ENCODE measurements at places on chromosomes 16 and 17.

DNA sequence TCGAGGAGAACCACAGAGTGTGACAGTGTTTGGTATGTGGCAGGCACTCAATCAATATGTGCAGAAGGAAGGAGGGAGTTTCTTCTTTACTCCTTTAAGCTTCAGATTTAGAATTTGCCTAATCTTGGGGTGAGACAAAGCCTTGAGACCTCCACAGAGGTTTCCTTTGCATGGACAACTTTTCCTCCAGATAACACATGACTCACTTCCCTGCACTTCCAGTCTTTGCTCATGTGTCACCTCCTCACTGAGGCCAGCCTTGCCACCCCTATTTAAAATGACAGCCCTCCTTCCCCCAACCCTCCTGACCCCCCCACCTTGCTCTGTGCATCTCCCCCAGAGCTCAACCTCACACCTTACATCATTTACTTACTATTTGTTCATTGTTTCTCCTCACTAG is 17.4 kb upstream of the NOS2 start:
- DNase-seq = no peak

DNA sequence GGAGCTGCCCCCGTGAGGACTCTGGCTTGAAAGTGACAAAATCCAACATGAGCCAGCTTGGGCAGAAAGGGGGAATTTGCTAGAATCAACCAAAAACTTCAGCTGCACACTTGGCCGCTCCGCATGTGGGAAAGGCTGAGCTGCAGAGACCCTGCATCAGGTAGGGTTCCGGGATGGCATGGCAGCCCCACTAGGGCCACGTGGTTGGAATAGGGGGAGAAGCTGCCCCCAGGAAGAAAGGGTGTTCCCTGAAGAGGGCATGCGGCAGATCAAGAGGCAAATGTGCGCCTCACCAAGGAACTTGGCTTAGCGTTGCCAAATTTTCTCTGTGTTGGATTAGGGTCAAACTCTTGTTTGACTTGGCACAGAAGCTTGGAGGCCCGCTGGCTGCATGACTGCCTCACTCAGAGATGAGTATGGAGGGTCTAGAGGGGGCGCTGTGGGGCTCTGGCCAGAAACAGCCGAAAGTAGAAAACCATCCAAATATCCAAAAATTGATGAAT is 29.2 kb upstream of the WFIKKN2 start:
- DNase-seq = no peak

GRCh38 chr16:70399381-70399780 is 39.5 kb downstream of the ST3GAL2 start:
- no peak for DNase-seq

GRCh38 chr17:59366040-59366757 is 34.7 kb downstream of the YPEL2 start:
- DNase-seq = no peak

- DNase-seq = no peak
Observed at GRCh38 chr16:7167626-7168025, 165.0 kb upstream of the RBFOX1 start.

GRCh38 chr16:24908716-24909115 is 63.0 kb downstream of the SLC5A11 start:
- DNase-seq = no peak

DNA sequence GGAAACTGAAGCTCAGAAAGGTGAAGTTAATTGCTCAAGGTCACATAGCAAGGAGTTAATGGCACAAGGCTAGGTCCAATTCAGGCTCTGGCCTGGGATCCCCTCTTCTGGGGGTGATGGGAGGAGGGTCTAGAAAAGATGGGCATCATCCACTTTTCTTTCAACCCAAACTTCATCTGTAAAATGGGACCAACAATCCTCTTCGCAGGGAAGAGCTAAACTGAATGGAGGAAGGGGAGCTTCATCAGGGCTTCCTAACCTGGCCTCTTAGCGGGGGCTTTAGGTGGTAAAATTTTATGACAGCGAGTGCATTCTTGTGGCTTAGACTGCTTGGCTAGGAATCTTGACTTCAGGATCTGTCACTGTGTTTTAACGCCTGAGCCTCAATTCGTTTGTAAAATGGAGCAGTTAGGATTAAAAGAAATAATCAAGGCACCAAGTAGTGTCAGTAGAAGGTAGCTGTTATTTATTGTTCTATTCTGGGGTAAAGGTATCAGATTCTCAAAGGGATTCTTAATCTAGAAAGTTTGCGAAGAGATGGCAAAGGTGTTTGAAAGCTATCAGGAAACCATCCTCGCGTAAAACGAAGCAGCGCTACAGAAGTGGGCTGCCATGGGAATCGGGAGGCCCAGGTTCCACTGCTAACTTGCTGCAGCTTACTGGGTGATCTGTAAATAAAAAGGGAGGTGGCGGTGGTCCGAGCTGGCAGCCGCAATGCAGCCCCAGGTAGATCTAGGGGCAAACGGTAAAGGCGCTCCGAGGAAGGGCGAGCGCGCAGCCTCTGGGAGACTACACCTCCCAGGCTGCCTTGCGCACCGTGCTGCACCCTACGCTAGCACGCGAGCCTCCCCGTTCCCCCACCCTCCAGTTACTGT is 1.5 kb upstream of the SRCAP start:
- DNase-seq = no peak

DNA sequence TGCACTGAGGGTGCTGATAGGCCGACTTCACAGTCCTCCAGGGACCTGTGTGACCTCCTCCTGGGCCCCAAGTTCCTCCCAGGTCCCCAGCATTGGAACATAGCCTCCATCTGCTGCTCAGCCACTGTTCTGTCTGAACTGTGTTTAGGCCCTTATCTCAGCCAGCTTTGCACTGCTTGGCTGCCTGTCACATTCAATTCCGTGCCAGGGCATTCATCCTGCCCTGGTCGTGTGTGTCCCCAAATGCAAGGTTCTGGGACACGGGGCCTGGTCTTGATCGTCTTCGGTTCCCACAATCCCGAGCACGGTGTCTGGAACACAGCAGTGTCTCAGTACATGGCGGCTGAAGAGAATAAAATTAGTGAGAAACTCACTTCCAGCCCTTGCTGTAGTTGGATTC is 69.9 kb upstream of the NFAT5 start:
- no peak for DNase-seq

- DNase-seq = no peak
Observed at GRCh38 chr17:28526381-28526780, 20.2 kb downstream of the FOXN1 start.

DNA sequence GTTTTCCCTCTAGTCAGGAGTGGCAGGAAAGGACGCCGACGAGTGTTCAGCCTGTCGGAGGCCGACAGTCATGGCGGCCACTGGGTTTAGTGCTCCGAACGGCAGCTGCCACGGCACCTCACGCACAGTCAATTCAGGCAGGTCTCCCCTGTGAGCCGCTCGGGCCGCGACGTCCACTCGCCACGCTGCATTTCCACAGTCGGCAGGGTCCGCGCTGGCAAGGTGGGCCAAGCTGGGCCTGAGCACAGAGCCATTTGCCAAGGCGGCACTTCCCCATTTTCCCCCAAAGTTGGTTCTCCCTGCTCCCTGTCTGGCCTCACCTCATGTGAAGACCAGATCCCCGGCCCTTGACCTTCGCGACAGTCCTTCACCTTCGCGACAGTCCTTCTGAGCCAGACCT is 81.9 kb downstream of the SOCS1 start:
- DNase-seq = no peak

DNA sequence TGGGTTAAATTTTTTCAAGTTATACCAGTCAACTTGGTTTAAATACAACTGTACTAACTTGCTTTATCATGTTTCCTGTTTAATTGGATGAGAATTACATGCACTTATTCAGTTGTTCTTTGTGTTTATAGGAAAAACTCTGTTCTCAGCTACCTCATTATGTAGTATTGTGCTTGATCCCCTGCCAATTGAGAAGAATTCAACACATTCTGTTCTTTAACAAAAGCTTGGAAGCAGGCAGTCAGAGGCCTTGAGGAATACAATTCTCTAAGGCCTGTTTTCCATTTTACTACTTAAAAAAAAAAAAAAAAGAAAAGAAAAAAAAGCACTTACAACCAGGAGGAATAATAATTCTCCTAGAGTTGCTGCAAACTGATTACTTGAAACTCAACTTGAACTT is 60.6 kb upstream of the CMIP start:
- DNase-seq = no peak

GRCh38 chr17:81428948-81429774 is 33.9 kb downstream of the BAHCC1 start:
- DNase-seq = no peak

Measured in activated CD4-positive, alpha-beta T cell treated with anti-CD3 and anti-CD28 coated beads for 4 hours (primary cell).